EH (cell line): ENCODE measurements at places on chromosomes 5 and 9.
A peak's percentile ranks its signal among the peaks of the same experiment; 100 is the strongest.

- no peak for DNase-seq
Measured at GRCh38 chr5:114297915-114298314, 64.0 kb upstream of the KCNN2 start.

DNA sequence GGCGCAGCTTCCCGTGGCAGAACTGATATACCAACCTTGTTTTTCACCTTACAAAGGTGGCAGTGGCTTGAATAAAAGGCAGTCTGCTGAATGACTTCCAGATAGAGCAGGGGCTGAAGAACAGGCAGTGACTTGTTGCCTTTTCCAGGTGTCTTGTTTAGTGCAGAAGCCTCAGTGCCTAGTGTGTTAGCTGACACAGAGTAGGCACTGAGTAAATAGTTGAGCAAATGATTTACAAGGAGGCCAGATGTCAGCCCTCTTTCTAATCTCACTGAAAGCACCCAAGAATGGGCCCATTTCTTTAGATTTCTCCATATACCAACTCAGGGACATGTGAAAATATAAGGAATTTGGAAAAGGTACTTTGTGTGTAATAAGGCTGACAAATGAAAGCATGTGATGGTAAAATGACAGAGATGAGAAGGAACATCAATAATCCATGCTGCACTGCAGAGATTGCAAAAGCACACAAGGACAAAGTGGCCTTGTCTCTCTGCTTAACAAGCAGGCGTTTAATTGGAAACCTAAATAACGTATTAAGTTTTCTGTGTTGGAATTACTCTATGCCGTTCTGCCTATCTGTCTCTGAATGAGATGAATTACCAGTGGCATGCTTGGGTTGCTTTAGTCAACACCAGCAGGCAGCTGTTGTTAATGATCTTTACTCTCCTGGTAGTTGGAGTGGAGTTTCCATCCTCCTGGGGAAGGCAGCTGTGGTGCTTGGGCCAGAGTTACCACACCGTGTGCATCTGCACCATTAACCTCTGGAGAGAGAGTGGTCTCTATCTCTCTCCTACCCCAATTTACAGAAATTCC, 360.1 kb upstream of the C9orf72 start:
- no peak for DNase-seq

DNA sequence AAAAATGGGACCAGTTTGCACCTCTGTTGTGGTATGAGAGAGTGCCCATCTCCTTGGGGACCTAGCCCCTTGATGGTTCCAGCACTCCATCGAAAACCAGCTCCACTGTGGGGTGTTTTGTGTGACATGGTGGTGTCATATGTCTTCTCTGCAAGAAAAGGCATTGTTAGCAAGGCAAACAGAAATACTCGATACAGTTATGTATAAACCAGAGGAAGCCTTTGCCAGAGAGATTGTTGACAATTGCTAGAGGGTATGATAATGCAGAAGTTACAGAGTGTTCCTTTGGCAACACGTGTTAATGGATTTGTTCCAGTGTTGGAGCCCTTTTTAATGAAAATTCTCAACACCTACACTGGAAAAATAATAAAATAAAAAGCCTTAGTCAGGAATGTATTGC, 270.4 kb upstream of the DMRT1 start:
- no peak for DNase-seq

GRCh38 chr5:73565969-73566547, 515 bp downstream of the UTP15 start:
- no peak for DNase-seq

- DNase-seq, result peak; percentile 22
Measured at GRCh38 chr9:101727612-101728524, 10.6 kb downstream of the GRIN3A start.

- peak; percentile 60 for DNase-seq
Measured at GRCh38 chr9:129317179-129318011, 139.3 kb upstream of the IER5L start.

- no peak for DNase-seq
Measured at GRCh38 chr5:128613128-128613527, 75.1 kb upstream of the FBN2 start.

GRCh38 chr5:100890461-100891008, 12.5 kb downstream of the ST8SIA4 start:
- DNase-seq, result no peak

- no peak for DNase-seq
Measured at GRCh38 chr5:64214132-64214531, 48.5 kb downstream of the RNF180 start.

GRCh38 chr9:127561491-127562278, 50.4 kb upstream of the STXBP1 start:
- peak; percentile 100 for DNase-seq

DNA sequence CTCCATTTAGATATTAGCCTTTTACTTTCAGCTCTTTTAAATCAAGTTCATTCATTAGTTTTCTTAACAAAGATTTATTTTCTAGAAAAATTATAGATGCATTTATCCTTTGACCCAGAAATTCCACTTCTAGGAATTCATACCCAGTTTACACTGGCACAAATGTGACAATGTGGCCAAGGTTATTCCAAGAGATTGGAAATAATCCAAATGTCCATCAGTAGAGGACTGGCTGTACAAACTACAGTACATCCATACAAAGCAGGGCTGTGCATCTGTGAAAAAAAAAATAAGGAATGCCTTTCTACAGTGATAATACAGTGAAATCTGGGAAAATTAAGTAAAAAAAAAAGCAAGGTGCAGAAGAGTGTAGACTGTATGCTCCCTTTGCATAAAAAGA, 149.2 kb downstream of the GABBR2 start:
- DNase-seq, result no peak

- DNase-seq, result no peak
Measured at GRCh38 chr5:92885950-92886349, 695.1 kb downstream of the NR2F1-AS1 start.

DNA sequence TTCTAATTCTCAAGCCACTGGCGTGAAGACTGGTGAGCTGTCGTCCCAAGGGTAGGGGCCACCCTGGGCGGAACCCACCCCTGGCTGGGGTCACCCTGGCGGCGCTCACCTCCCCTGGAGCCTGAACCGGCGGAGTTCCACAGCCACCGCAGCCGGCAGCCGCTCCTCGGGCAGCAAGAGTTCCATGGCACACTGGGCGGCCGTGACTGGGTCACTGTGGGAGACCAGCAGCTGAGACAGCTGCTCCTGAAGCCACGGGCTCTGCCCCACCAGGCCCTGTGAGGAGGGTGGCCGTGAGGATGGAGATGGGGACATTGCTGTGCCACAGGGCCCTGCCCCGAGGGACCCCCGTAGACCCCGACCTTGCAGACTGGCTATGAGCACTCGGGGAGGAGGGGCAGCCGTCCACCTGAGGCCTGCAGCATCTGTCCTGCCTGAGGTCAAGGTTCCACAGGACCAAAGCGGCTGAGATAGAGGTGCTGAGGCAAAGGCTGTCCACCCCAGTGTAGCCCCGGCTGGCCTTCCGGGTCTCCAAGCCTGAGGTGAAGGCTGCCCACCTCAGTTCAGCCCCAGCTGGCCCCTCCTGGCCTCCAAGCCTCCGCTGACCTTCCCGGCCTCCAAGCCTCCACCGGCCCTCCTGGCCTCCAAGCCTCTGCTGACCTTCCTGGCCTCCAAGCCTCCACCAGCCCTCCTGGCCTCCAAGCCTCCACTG, 50.6 kb upstream of the NRARP start:
- no peak for DNase-seq

GRCh38 chr5:116764941-116765340, 190.3 kb upstream of the SEMA6A start:
- no peak for DNase-seq

GRCh38 chr9:128913995-128914772, 6.6 kb upstream of the PHYHD1 start:
- DNase-seq, result no peak

GRCh38 chr9:76537150-76537646, 78.2 kb downstream of the GCNT1 start:
- no peak for DNase-seq

- DNase-seq, result peak; percentile 7
Measured at GRCh38 chr9:124038790-124039633, 27.4 kb downstream of the LHX2 start.

GRCh38 chr5:170896779-170897178, 35.0 kb downstream of the RANBP17 start:
- peak; percentile 39 for DNase-seq

DNA sequence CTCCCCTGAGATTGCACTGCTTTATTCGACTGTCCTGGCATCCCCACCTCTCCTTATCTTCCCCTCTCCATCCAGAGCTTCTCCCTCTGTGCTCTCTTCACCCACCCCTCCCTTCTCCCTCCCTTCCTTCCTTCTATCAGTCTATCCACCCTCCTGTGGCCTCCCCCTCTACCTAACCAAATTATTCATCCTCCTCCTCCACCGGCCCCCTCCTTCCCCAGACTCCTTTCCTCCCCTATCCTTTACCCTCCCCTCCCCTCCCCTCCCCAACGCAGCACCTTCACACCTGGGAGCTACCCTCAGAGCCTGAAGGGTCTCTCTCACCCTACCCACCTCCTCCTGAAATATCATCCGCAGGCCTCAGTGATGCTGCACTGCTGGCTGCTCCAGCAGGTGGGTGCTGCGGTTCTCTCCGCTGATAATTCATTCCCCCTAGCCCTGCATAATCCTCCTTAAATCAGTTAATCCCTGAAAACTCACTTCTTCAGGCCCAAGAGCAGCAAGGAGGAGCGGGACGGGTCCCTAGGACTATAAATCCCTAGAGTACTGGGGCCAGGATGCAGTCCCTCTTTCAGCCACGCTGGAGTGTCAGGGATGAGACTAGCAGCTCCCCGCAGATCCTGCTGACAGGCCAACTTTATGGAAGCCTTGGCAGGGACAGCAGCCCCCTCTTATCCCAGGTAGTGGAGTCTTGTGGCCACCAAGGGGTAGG, 97.8 kb downstream of the PCDH1 start:
- DNase-seq, result no peak

DNA sequence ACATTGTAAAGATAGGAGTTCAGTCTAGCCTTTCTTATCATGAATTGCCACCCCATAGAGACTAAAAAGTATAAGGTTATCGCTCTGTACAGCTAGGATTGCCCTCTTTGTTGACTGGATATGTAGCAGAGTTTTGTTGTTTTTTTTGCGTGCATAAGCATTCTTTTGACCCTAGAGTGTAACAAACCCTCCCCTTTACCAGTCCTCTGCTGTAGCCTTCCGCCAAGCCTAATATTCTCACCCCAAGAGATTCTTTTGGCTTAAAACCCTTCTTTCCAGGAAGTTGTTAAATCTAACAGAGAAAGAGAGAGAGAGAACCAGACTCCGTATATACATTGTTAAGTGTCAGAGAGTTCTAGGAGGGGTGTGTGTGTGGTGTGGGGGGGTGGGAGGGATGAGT, 113.9 kb downstream of the FGF1 start:
- no peak for DNase-seq

- no peak for DNase-seq
Measured at GRCh38 chr9:81782313-81782995, 93.1 kb upstream of the TLE1 start.

GRCh38 chr5:40477856-40478546, 201.7 kb upstream of the PTGER4 start:
- peak; percentile 90 for DNase-seq

DNA sequence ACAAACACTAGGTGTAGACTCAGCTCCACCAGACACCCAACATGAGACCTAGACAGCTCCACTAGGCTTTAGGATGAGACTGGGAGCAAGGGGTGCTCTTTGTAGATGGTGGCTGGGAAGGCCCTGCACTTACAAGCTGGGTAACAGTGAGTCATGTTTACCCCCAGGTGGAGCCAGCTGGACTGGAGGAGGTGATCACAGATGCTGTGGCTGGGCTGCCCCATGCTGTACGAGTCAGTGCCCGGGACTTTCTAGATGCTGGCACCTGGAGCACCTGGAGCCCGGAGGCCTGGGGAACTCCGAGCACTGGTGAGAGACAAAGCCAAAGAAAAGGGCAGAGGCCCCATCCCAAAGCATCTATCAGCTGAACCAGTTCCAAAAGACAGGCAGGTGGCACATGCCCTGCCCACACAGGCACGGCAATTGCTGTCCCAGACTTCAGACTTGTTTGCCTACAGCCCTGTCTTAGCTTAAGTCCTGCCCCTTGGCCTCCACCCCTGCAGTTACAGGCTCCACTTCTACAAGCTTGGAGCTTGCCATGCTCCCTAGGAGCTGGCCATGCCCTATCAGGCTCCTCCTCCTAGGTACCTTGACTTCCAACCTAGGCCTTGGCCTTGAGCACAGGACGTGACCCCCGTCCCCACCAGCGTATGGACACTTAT, 2.7 kb downstream of the CCL27 start:
- no peak for DNase-seq

- DNase-seq, result no peak
Measured at GRCh38 chr5:158305861-158306260, 446.9 kb upstream of the CLINT1 start.

DNA sequence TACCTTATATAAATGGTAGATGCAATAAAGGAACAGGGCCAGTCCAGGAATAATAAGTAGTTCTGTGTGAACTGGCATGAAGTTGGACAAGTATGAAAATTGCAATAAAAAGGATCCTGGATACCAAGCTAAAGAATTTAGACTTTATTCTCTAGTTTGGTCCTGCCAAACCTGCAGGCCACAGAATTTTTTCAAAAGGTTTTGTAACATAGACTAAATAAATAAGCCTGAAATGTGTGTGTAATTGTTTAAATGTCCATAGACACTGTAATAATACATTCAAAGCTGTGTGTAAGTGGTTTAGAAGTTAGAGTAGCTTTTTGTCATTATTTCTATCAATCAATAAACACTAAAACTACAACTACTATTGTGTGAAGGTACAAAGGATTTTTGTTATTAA, 75.8 kb upstream of the PLPP1 start:
- no peak for DNase-seq

- DNase-seq, result peak; percentile 64
Measured at GRCh38 chr9:35470894-35471293, 19.0 kb upstream of the RUSC2 start.

DNA sequence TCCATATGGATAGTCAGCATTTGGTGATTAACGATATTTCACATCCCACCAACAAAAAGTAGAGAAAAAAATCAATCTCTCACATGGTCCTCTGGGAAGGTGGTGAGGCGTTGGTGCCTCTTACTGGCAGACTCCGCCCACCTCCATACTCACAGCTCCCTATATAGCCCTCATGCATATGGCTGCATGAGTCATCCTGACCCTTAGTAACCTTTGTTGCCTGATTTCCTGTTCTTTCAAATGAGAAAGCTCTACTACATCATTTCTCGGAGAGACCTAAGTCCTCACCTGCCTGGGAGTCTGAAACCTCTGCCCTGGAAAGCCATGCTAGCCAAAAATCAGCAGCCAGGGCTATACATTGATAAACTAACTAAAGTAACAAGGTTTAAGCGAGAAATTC, 33.3 kb upstream of the ABCA1 start:
- peak; percentile 65 for DNase-seq

- no peak for DNase-seq
Measured at GRCh38 chr9:79731171-79731890, 159.6 kb downstream of the TLE4 start.

DNA sequence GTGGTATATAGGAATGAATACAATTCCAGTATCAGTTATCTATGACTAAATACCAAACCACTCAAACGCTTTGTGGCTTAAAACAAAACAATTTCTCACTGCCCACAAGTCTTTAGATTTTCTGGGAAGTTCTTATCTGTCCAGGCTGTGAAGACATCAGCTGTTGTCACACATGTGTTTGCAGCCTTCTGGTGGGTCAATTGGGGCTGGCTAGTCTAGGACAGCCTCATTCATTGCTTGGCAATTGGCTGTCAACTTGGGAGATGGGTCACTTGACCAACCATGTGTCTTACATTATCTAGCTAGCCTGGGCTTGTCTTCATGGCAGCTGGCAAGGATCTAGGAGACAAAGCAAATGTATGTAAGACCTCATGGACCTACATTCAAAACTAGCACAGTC, 53.8 kb upstream of the PAPPA start:
- peak; percentile 69 for DNase-seq

GRCh38 chr5:32523625-32524024, 61.7 kb upstream of the SUB1 start:
- DNase-seq, result no peak
